Neural crest cell (in vitro differentiated cells): ENCODE measurements at places on chromosomes 6 and 20.

DNA sequence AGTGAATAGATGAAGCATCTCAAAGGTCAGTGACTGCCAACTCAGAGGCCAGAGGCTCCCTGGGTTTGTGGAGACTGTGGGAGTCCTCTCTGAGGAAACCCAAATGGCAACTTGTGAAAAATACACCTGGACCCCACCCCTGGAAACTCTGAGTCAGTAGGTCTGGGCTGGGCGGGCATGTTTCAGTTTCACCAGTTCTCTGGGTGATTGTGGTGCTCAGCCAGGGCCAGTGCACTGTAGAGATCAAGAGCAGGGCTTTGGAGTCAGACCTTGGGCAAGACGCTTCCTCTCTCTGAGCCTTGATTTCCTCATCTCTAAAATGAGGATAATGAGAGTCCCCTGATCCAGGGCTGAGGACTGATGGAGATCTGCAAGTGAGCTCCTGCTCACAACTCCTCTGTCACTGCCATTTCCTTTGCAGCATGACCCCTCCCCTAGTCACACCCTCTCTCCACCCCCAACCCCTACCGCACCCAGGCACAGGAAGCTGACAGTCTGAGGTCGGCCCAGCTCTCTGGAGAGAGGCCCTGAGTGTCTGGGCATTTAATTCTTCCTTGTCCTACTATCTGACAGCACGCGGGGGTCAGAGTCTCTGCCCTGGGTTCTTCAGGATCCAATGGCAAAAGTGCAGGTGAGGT is 5.1 kb downstream of the DEF6 start:
- DNase-seq: no peak

DNA sequence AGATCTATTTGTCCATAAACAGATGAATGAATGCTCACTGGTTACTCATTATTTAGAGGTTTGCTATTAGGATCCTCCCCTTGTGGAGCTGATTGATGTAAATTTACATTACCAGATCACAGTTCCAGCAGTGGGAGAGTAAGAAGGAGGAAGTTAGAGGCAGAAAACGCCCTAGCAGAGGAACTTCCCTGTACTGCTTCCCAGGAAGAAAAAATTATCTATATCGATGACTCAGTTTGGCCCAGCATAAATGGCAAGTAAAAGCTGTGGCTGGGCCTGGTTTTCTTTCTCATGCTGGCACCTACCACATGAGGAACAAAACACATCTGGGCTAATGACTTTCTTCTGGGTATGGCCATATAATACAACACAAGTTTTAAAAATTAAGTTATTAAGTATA is 35.7 kb downstream of the DNAAF9 start:
- DNase-seq: no peak

- DNase-seq: no peak
Measured at GRCh38 chr6:90584636-90585255, 2.1 kb downstream of the MAP3K7 start.

GRCh38 chr20:13873831-13874230 is 89.0 kb downstream of the NDUFAF5 start:
- no peak for DNase-seq

- DNase-seq: no peak
Measured at GRCh38 chr20:38798266-38798665, 7.2 kb upstream of the PPP1R16B start.

DNA sequence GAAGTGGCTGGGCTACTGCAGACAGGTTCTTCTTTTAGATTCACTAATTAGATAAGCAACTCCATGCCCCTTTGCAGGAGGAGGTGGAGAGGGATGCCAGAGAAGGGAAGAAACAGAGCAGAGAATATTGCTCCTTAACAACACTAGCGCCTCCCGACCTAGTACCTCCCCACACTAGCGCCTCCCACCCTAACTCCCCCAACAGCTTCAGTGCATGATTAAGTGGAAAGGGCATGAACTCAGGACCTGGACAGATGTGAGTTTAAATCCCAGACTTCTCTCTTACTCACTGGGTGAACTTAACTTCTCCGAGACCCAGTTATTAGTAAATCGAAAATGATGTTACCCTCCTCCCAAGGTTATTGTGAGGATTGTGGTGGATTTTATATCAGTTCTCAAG is 25.7 kb downstream of the STX11 start:
- no peak for DNase-seq

DNA sequence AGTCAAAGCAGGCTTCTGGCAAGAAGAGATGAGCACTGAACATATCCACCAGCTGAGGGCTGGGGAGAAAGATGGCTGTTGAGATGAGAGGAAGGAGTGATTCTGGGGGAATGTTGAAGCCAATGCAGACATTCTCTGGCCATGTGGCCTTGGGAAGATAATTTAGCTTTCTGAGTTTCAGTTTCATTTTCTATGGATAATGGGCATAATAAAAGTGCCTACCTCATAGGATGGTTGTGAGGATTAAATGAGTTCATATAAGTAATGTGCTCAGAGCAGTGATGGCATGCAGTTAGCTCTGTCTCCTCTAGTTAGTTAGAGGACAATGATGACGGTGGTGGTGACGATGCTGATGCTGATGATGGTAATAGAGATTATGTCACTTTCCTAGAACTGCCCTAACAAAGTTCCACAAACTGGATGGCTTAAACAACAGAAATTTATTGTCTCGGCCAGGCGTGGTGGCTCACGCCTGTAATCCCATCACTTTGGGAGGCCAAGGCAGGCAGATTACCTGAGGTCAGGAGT is 18.5 kb upstream of the KCNK5 start:
- no peak for DNase-seq
